ENCODE measurements at places on chromosomes 12 and 14. TPM values are rescaled to one million over a fixed set of nuclear protein-coding genes. Genes with fewer than 3 reads are reported as not detected.

P2RX2 gene
- total RNA-seq: not detected

KRT71 gene
- total RNA-seq: not detected

TAS2R20 gene
- 4.3 TPM for total RNA-seq

CEBPE gene
- not detected for total RNA-seq

RPL10L gene
- total RNA-seq: not detected

CLEC2A gene
- total RNA-seq: not detected

ZFP36L1 gene
- total RNA-seq: 37.8 TPM

CYP27B1 gene
- total RNA-seq: 0.39 TPM

KRT83 gene
- total RNA-seq: not detected

RNASE7 gene
- total RNA-seq: not detected

KLRC1 gene
- total RNA-seq: not detected

LUM gene
- 67.2 TPM for total RNA-seq

TAS2R31 gene
- total RNA-seq: 4.8 TPM

HRK gene
- total RNA-seq: under 0.01 TPM

CLEC14A gene
- total RNA-seq: 0.20 TPM

POU6F1 gene
- 1.8 TPM for total RNA-seq

TMCC3 gene
- total RNA-seq: 2.2 TPM

ASCL1 gene
- total RNA-seq: not detected

IFI27L2 gene
- total RNA-seq: 59.2 TPM

CLEC7A gene
- total RNA-seq: not detected

IL26 gene
- total RNA-seq: not detected

SYNE2 gene
- 9.2 TPM for total RNA-seq

TMEM121 gene
- 3.3 TPM for total RNA-seq

KRT7 gene
- total RNA-seq: 0.78 TPM

COX8C gene
- total RNA-seq: not detected

SIX1 gene
- total RNA-seq: 3.3 TPM

KRT2 gene
- total RNA-seq: not detected

UNG gene
- 26.6 TPM for total RNA-seq

GNPTAB gene
- 22.3 TPM for total RNA-seq

PAX9 gene
- 0.39 TPM for total RNA-seq

IFNG-AS1 gene
- total RNA-seq: not detected

PIWIL1 gene
- not detected for total RNA-seq

KRT82 gene
- not detected for total RNA-seq
